ENCODE measurements at places on chromosomes 7 and 10.

- no peak for DNase-seq
Observed at GRCh38 chr10:61313460-61313859, 139.7 kb downstream of the TMEM26 start.

- peak; percentile 44 for DNase-seq
Observed at GRCh38 chr10:30562787-30563186, 66.8 kb downstream of the LYZL2 start.

- no peak for DNase-seq
Observed at GRCh38 chr10:8235253-8236027, 181.0 kb downstream of the GATA3 start.

GRCh38 chr7:94061326-94061725 is 57.2 kb upstream of the BET1 start:
- no peak for DNase-seq

DNA sequence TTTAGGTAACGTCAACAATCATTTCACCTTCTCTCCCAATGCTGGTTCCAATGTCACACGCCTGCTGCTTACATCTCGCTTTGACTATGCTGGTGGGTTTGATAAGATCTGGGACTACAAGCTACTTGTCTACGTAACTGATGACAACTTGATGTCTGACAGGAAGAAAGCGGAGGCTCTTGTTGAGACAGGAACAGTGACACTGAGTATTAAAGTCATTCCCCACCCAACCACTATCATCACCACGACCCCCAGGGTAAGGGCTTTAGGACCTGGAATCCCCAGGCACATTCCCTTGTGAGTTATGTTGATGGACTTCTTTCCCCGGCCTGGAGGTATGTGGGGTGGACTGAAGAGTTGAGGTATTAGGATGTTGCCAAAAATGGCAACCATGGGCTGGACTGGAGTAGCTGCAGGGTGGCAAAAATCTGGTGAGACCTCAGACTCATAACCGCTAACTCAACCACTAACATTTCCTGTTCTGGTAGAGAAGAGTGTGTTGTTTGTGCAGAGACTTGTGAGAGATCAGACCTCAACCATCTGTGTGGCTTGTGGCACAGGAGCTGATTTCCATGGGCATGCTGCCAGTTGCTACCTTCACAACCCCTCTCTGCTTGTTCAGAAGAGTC is 59.2 kb downstream of the CDHR3 start:
- DNase-seq = peak; percentile 77

DNA sequence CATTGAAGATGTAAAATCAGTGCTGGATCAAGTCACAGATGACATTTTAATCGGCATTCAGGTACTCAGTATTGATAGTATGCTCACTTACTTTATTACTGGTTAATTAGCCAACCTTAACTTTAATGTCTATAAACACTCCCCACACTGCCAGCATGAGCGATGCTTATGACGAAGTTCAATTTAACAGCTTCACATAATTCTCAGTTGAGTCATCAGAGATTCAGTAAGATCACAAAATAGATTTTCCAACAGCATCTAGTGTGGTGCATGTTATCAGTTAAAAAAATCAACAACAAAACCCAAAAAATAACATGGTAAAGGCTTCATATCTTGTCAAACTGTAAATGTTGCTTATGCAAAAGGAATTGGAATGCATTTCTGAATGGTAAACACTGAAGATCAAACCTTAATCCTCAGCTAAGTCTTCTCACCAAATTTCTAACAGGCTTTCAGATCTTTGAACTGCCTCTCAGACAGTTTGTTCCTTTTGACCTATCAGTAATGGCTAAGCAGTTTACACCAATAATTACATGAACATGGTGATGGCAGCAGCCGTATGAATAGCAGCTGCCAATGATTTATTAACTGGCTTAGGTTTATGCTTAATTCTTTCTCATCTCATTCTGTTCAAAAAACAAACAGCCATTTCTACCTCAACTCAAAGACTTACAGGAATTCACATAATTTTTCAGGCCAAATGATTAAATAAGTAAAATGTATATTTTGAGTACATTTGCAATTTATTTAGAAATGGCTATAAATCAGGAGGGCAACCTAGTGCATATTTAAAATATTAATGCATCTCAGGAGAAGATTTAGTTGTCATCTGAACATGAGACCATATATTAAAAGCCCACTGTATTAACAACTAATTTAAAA is 98.5 kb downstream of the CABCOCO1 start:
- no peak for DNase-seq

- no peak for DNase-seq
Observed at GRCh38 chr7:102044984-102045673, 227.7 kb downstream of the CUX1 start.

DNA sequence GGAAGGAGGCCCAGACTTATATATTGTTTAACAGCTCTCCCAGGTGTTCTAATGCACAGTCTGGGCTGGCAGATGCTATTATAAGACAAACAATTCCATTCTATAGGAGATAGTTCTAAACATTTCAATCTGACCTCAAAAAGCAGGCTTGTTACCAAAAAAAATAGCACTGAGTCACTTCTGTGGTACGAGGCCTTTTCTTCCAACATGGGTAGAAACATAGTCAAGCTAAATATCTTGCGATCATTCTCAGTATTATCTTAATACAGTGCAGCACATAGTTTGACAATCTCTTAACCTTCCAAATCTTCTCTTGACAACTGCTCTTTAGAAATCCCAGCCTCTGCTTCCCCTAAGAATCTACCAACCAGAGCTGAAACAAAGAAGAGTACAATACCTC is 46.6 kb upstream of the MKX start:
- no peak for DNase-seq

GRCh38 chr10:92894081-92894655 is 45.8 kb downstream of the EXOC6 start:
- DNase-seq = no peak

DNA sequence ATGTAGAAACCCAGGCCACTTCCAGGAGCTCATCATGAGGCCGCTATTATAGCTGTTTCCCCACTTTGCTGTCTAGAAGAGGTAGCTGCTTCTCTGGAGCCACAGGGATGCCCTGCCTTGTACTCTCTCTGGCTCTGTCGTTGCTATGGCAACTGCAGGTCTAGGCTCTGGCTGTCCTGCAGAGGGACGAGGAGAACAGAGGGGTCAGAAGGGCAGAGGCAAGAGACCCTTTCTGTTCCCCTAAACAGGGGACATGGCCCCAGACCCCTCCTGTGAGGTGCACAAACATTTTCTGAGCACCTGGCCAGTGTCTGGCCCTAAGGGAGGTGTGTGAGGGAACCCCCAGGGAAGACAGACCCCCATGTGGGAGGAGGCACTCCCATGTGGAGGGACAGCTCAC is 31.4 kb downstream of the ITPRIP start:
- DNase-seq = no peak

DNA sequence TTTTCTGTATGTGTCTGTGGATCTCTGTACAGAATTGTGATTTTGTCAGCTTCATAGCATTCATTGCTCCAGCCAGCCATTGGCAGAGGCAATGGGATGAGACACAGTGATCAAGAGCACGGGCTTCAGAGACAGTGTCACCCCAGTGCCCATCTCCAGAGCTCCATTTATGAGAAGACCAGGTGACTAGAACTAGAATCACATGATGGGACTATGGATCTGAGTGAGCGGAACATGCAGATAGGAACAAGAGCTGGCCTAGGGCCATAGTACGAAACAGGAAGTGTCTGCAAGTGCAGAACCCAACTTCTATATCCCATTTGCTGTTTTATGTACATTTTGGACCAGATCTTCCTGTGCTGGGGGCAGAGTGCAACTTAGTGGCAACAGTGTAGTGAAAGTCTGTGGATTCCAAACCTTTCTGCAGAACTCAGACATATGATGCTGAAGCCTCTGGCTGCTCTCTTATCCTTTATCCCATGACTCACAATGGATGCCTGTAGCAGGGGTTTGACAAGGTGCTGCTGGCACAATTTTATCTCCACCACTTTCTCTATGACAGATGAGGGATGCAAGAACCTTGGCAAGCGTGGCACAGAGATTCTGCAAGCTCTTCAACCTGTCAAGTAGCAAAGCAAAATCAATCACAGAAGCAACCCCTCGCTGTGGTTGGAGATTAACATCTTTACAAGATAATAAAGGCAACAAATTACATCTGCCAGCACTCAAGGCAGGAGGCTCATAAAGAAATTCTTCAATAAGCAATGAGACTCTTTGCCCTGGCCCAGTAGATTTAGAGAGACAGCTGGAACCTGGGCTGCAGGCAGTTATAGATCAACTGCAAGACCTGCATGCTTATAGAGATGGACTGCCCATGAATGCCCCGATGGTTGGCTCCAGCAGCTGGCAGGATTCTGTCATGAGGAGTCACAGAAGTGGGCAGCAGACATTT is 681.3 kb downstream of the TNS3 start:
- no peak for DNase-seq

- no peak for DNase-seq
Observed at GRCh38 chr7:112882991-112883390, 92.8 kb upstream of the TMEM168 start.

GRCh38 chr10:120793088-120793487 is 58.1 kb upstream of the WDR11 start:
- no peak for DNase-seq

GRCh38 chr7:27709137-27710075 is 30.6 kb upstream of the TAX1BP1 start:
- no peak for DNase-seq

- DNase-seq = no peak
Observed at GRCh38 chr7:123237-123636, 69.1 kb upstream of the FAM20C start.

DNA sequence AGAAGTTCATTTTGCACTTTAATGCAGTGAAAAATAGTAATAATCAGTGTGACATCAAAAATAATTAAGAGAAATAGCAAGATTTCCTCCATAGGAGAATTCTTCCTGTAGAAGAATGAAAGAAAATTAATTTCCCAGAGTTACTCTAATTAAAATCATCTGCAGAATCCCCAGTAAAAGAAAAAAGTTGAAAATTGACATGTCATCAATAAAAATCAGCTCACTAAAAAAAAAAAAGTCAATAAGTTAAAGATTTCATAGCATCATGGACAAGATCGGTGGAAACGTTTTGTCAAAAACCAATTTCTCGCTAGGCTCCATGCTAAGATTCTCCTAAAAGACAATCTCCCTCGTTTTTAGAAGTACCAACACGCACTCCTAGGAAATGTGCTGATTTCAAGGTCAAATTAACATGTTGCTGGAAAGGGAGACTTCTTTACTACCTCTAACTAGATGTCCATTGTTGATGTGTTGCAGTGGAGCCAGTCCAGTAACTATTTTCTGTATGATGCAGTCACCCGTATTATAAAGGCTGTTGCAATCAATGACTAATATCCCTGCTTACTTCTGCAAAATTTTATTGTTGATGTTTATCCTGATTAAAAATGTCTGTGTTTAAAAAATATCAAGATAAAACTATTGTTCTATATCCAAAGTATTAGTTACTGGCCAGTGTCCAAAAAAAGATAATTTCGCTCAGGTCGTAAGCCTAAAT is 591.9 kb upstream of the MGMT start:
- no peak for DNase-seq

DNA sequence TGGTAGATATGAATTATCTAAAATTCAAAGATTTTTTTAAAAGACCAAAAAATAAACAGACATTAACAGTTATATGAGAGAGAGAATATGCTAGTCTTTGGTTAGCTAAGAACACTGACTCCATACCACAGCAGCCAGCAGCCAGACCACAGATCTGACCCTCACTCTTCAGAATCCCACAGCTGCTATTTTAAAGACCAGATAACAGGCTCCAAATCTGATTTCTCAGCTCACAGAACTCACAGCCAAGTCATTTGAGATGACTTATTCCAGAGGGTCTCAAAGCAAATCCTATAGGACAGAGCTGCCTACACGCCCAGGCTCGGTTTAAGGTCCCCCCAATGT is 20.4 kb downstream of the NUDCD3 start:
- no peak for DNase-seq

DNA sequence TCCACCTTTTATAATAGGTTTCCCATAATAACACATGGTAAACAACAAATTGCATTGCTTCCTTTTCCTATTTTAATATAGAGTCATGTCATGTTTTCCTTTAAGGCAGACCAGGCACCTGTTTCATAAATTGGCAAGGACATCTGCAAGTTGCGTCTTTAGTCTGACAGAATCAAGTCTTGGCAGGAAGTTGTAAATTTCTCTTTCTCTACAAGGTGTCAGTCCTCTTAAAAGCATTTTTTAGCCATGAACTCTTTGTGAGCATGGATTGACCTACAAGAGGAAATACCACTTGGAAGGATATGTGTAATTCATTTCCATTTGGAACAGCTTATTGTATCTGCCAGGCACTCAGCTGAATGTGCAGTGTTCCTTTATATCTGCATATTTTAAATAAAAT is 176.8 kb downstream of the PRKG1 start:
- no peak for DNase-seq

DNA sequence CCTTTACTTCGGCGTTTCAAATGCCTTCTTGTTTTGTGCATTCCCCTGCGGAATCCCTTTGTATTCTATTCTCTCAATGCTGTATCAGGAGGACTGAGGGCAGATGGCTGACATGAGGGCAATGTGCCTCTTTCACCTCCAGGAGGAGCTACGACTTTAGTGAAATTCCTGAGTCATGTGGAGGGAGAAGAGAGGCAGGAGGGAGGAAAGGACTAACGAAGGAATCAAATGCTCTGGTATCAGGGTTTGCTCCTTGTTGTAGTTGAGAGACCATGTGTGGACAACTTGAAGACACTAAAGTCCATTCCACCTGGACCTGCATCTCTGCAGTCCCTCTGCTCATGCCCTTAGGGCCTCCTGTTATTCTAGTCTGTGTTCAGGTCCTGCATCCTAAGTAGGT is 40.2 kb upstream of the PRSS58 start:
- no peak for DNase-seq

GRCh38 chr7:27147199-27148030 is at the start of gene HOXA6:
TSS of gene HOXA6 (minus strand) at chr7:27147774. CDS start at chr7:27147749, 25 bp downstream.
- DNase-seq = no peak

DNA sequence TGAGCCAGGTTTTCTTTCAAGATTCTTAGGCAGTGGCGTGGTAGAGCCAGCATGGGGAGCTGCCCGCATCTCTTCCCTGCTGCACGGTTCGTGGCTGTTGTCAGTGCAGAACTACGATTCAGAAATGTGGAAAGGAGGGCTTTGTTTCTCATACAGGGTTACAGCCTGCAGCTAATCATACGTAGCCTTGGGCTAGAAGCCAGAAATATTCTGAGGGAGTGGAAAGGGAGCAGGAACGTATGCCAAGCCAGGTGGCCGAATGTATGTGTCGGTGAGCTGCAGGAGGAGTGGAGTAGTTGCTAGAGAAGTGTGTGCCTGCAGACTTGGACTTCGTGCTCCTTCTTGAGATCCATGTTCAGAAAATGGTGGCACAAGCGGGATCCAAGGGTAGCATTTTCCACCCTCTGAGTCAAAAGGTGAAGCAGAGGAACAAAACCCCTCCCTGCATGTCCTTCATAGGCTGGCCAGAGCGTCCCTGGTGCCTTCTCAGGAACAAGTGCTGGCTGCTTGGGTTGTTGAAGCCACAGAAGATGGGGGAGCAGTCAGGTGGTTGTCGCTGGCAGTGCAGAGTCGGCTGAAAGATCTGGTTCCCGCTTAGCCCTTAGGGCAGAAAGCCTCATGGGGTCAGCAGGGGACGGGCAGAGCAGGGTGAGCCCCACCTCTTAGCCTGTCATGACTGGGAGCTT is 40.9 kb downstream of the LANCL2 start:
- no peak for DNase-seq

Data from stimulated activated CD8-positive, alpha-beta memory T cell treated with anti-CD3 and anti-CD28 coated beads, Interleukin-4, amount 100 ng/mL, for 48 hours (primary cell).